ENCODE measurements at places on chromosomes 12 and 14. TPM values are rescaled to one million over a fixed set of nuclear protein-coding genes. Genes with fewer than 3 reads are reported as not detected.

Gene CLEC2D
- total RNA-seq: 12.4 TPM

Gene KRT71
- not detected for total RNA-seq

Gene GPRC5A
- total RNA-seq: 2.9 TPM

Gene CCDC175
- not detected for total RNA-seq

Gene TOGARAM1
- total RNA-seq: 72.6 TPM

Gene STXBP6
- 22.0 TPM for total RNA-seq
